Common myeloid progenitor, CD34-positive (primary cell): ENCODE measurements at places on chromosomes 11 and 22.

- H3K4me3 ChIP-seq: no peak overlapping the region
- H3K36me3 ChIP-seq: no peaks in the 10 kb centered on the region
Measured at GRCh38 chr11:104136861-104137260, 27.1 kb downstream of the PDGFD start.

DNA sequence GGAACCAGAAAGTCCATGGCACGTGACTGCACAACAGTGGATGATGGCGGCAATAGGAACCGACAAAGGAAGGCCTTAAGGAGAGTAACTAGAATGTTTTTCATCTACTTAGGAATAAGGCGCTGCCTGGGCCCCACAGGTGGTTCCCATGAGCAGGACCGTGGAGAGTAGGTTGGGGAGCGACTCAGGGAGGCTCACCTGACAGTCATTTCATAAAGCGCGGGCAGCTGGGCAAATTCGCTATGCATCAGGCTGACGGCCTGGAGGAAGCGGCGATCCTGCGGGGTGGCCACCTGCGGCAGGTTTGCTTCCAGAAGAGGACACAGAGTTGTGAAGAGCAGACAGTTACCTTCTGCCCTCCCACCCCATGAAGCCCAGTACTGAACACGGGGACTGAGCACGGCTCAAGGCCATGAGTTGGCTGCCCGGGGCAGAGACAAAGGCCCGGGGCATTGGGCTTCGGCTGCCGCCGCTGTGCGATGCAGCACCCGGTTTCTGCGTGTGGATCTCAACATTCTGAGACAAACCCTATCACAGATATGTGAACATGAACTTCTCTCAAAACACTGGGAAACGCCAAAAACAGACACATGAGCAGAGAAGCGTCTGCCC is 25.8 kb downstream of the HPS4 start:
- peaks cover 69% of the 10 kb centered on the region for H3K36me3 ChIP-seq
- H3K27me3 ChIP-seq: no peaks in the 10 kb centered on the region
- H3K4me1 ChIP-seq: no peaks in the 10 kb centered on the region
- no peak overlapping the region for H3K4me3 ChIP-seq

GRCh38 chr11:134485316-134485715 is 73.3 kb upstream of the B3GAT1 start:
- peaks cover 9% of the 10 kb centered on the region for H3K27me3 ChIP-seq
- no peak overlapping the region for H3K27ac ChIP-seq
- no peak overlapping the region for H3K4me3 ChIP-seq
- no peaks in the 10 kb centered on the region for H3K36me3 ChIP-seq
- DNase-seq: no peak

DNA sequence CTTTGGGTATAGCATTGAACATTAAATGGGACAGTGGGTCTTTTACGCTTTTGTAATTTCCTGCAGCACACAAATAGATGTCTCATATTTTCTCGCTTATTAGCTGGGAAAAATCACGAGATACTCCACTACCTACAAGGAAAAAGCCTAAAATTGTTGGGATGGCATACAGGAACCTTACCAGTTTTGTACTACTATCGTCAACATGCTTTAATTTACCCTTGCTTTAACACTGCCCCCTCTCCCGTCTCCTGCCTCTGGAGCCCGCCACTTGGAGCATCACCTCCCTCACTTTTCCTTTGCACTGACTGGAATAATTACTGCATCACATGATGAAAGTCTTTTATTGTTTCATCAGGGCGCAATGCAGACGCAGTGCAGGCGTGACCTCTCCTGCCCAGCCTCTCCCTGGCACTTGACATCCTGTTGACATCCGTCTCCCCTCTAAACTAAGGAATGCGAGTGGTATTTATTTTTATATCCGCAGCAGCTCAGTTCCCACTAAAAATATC is 1.0 kb upstream of the FNBP4 start:
- peak overlapping the region; percentile 95 for H3K27ac ChIP-seq
- peak overlapping the region; percentile 63 for H3K4me3 ChIP-seq

DNA sequence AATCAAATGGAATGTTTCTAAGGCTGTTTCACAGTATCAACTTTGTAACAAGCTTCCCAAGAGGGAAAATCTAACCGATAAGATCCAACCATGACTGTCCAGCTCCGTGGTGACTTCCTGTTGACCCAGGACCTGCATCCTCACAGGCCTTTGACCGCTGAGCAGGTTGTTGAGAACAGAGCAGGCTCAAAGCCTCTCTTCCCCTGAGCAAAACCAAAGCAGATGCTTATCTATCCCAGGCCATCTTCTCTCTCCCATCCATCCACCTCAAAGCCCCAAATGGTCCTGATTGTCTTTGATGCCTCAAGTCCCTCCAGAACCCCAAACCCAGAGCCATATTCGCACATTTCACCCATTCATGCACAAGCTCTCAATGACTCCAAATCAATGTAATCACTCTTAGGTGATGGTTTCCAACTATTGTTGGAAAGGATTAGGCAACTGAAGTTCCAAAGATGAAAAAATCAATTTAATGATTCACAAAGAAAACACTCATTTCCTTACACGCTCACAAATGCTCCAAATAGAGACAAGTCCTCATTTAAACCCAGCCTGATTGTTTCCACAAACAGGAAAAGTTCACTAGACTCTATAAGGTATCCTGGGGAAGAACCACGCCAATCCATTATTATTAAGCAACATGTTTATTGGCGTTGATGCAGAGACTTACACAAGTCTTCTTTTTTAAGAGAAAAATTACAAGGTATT is 48.7 kb downstream of the C11orf58 start:
- peaks cover 8% of the 10 kb centered on the region for H3K4me1 ChIP-seq
- no peak overlapping the region for H3K4me3 ChIP-seq
- H3K27me3 ChIP-seq: no peaks in the 10 kb centered on the region
- DNase-seq: no peak

GRCh38 chr11:43934601-43935423 is 7.6 kb upstream of the C11orf96 start:
- H3K36me3 ChIP-seq: no peaks in the 10 kb centered on the region
- H3K4me3 ChIP-seq: no peak overlapping the region
- no peaks in the 10 kb centered on the region for H3K27me3 ChIP-seq
- H3K4me1 ChIP-seq: peaks cover 23% of the 10 kb centered on the region
- DNase-seq: no peak

DNA sequence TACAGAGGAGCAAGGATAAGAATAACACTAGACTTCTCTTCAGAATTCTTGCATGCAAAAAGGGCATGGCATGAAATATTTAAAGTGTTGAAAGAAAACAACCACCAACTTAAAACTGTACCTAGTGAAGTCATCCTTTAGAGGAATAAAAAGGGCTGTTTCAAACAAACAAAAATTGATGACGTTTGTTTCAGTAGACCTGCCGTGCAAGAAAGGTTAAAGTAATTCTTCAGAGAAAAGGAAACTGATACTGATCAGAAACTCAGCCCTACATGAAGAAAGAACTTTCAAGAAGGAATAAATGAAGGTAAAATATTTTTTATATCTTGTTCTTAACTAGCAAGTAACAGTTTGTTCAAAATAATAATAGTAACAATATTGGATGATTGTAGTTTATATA is 27.5 kb downstream of the MRGPRX2 start:
- no peak for DNase-seq
- no peaks in the 10 kb centered on the region for H3K4me1 ChIP-seq
- H3K36me3 ChIP-seq: no peaks in the 10 kb centered on the region
- H3K27ac ChIP-seq: no peak overlapping the region
- H3K27me3 ChIP-seq: no peaks in the 10 kb centered on the region

DNA sequence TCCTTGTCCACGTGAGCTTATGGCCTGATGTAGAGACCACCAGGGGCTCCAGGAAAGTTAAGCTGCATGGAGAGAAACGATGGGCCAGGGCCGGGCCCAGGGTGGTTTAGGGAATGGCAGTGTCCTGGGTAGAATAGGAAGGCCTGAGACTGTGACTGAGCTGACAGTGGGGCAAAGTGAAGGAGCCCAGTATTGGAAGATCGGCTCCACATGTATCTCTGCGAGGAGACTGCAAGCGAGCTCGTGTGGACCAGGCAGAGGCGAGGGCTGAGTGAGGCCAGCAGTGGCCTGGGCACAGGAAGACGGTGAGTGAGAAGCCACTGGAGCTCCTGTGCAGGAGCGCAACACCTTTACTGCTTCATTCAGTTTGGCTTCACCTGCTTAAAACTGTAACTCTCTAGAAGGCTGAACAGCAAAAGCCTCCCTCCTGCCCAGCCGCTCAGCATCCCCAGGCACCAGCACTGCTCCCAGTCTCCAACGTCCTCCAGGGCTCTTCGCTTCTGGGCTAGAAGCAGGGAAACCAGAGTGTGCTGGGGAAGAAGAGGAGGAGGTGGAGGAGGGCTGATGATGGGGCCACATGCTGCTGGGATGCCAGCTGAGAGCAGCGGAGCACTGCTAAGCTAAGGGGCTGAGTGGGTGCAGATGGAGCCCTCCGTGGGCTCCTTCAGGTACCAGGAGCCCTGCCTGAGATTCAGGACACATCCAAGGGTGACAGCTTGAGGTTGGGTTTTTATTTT is 13.5 kb downstream of the TCIRG1 start:
- H3K27me3 ChIP-seq: no peaks in the 10 kb centered on the region
- peaks cover 57% of the 10 kb centered on the region for H3K36me3 ChIP-seq

GRCh38 chr11:2518111-2518982 is 73.5 kb downstream of the KCNQ1 start:
- H3K27ac ChIP-seq: no peak overlapping the region
- H3K36me3 ChIP-seq: no peaks in the 10 kb centered on the region
- no peaks in the 10 kb centered on the region for H3K27me3 ChIP-seq
- no peaks in the 10 kb centered on the region for H3K4me1 ChIP-seq

GRCh38 chr22:32204040-32204855 is 625 bp downstream of the RFPL2 start:
- peak; percentile 29 for DNase-seq
- no peaks in the 10 kb centered on the region for H3K4me1 ChIP-seq
- H3K4me3 ChIP-seq: no peak overlapping the region
- H3K27me3 ChIP-seq: peaks cover 6% of the 10 kb centered on the region
- H3K36me3 ChIP-seq: no peaks in the 10 kb centered on the region
- no peak overlapping the region for H3K27ac ChIP-seq

GRCh38 chr11:47361419-47361818 is 8.9 kb upstream of the MYBPC3 start:
- H3K4me3 ChIP-seq: peak overlapping the region; percentile 4
- no peak for DNase-seq
- peak overlapping the region; percentile 13 for H3K27ac ChIP-seq
- no peaks in the 10 kb centered on the region for H3K27me3 ChIP-seq

GRCh38 chr11:35250621-35251020 is 111.7 kb downstream of the CD44 start:
- DNase-seq: no peak
- H3K4me3 ChIP-seq: no peak overlapping the region
- H3K27me3 ChIP-seq: no peaks in the 10 kb centered on the region
- H3K27ac ChIP-seq: no peak overlapping the region
- no peaks in the 10 kb centered on the region for H3K36me3 ChIP-seq

GRCh38 chr11:2213890-2214526 is 42.4 kb upstream of the TH start:
- H3K27ac ChIP-seq: no peak overlapping the region
- H3K4me1 ChIP-seq: peaks cover 8% of the 10 kb centered on the region
- no peak for DNase-seq
- H3K27me3 ChIP-seq: no peaks in the 10 kb centered on the region
